ENCODE measurements at places on chromosomes 6 and 20.
A peak's percentile ranks its signal among the peaks of the same experiment; 100 is the strongest.

- no peak for ATAC-seq
These were observed 47.6 kb downstream of the CPNE5 start for GRCh38 chr6:36791521-36792135.

DNA sequence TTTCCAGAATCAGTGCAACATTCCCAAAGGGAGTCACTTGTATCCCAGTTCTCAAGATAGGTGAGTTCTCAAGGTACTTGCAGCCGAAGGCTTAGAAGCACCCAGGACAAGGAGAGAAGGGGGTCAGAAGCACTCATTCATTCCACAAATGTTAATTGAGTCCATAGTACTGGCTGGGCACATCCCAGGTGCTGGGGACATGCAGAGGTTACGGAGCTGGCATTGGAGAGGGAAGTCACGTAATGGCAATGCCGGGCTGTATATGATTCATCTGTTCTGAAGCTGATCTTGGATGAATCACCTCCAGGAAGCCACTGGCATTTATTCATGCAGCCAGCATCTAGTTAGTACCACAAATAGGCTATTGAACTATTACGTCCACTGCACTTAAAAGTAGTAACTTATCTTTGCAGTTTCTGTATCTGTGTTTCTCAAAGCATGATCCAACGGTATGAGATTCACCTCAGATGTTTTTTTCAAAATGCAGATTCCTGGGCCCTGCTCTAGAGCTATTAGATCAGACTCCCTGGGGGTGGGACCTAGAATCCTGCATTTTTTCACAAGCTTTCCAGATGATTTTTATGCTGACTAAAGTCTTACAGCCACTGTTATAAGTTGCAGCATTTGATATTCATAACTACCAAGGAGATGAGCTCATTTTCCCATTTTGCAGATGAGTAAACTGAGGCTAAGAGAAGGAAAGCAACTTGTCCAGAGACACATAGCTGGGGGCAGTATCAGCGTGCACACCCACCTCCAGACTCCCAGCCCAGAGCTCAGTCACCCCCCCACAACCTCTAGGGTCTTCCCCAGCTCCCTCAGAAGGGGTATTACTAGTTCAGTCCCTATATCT lies 44.1 kb upstream of the ID1 start:
- ATAC-seq: peak; percentile 72

- ATAC-seq: peak; percentile 77
These were observed 6.8 kb downstream of the ACSS2 start for GRCh38 chr20:34883087-34883688.

- peak; percentile 34 for ATAC-seq
These were observed 317.1 kb downstream of the ESR1 start for GRCh38 chr6:152124429-152125074.

DNA sequence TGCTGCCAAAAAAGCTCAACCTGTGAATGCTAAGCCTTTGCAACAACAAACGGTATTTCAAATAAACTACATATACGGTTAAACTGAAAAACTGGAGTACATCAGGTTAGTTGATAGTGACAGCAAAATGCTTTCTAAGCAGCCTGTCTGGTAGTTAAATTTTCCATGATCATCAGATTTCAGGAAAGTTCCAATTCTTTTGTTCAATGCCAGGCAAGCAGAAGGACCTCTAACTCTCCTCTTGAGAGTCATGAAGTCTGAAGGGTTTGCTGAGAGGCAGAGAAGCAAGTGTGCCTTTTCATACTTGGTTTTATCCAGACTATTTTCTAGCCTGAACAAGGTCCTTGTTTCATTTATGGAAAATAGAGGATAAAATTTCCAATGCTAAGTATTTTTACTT lies 4.5 kb downstream of the FLRT3 start:
- ATAC-seq: no peak

- ATAC-seq: peak; percentile 98
These were observed 84.3 kb upstream of the ESR1 start for GRCh38 chr6:151723152-151723551.

GRCh38 chr6:143136647-143137046 lies 76.0 kb downstream of the AIG1 start:
- no peak for ATAC-seq

DNA sequence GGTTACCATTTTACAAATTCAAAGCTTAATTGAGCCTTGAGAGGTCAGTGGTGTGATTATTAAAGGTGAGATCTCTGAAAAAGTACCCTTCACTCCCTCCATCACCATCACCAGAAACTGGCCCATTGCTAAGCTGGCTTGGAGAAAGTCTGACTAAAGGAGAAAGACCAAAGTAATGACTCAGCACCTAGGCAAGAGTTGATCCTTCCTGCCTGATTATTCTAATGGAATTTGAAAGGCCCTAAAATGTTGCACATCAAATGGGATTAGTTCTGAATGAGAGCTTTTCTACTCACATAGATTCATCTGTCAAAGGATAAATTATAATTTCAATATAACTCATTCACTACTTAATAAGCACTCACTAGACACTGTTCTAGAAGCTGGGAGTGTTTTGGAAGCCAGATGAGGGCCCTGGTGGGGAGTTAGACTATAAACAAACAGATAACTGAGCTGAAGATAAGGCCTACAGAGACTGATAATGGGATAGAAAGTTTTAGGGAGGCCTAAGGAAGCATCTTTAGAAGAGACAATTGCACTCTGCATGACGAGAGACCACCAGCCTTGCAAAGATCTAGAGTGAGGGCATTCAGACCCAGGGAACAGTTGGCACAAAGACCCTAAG lies 366.7 kb downstream of the SYNE1 start:
- peak; percentile 41 for ATAC-seq

DNA sequence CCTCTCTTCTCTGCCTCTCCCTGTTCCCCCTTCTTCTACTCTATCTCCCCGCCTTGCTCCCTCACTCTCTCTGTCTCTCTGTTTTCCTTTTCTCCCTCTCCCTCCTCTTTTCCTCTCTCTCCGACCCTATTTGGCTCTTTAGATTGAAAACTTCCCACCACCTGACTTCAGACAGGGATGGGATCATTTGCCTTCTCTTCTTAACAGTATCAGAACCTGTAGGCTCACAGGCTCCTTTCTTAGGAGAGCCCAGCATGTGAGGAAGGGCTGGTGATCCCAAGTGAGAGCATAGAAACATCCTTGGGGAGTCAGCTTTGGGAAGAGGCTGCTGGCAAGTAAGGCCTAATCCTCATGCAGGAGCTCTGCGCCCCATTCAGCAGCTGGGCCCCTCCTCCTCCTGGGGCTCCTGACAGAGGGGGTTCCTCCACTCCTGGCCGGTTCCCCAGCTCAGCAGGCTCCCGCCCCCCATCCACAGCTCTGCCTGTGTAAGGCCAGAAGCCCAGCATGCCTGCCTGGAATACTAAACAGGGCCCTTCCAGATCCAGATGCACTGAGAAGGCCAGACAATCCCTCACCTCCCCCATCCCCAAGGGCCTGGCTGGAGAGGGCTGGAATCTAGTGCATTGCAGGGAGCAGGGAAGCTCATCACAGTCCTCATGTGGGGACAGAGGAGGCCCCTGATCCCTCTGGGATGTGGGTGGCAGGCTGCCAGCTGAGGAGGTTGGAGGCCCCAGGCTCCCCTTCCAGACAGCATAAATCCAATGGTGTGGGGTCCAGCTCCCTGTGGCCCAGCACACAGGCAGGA lies 93.4 kb downstream of the PTPRT start:
- no peak for ATAC-seq

- no peak for ATAC-seq
These were observed 215.5 kb downstream of the SLC24A3 start for GRCh38 chr20:19427913-19428312.

- peak; percentile 53 for ATAC-seq
These were observed at the start of gene PHF10 for GRCh38 chr6:169724494-169725124. PHF10 (minus strand) TSS chr6:169724500; CDS start chr6:169723931, 569 bp downstream.

DNA sequence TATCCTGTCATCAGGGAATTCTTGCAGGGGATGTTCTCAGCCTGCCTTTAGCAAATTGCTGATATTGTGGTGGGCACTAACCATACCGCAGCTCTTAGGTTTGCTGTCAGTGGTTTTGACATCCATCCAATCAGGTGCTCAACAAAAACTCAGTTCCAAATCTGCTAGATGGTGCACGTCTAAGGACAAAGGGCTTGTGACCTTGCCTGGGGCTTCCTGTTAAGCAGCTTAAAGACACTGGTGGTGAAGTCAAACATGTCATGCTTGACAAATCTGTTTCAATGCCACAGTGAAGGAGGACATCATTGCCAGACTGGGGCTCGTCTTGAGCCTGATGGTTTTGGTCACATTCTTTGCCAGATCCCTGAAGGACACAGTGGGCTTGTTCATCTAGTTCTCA lies 179.8 kb upstream of the NOX3 start:
- peak; percentile 23 for ATAC-seq

DNA sequence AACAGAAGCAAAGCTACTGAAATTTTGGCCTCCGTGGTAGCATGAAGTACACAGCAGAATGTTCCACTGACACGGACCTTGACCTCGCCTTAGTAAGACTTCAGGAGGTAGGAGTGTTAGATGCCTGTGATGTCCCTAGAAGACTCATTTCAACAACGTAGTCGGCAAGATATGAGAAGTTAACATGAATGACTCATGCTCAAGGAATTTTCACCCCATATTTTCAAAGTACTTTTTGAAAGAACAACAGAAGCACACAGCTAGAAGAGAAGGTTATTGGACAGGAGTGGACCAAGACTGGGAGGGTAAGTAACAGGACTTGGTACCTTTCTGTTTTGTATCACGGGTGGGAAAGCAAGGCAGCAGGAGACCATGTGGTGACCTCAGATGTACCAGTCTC lies 78.0 kb downstream of the DZANK1 start:
- ATAC-seq: no peak

DNA sequence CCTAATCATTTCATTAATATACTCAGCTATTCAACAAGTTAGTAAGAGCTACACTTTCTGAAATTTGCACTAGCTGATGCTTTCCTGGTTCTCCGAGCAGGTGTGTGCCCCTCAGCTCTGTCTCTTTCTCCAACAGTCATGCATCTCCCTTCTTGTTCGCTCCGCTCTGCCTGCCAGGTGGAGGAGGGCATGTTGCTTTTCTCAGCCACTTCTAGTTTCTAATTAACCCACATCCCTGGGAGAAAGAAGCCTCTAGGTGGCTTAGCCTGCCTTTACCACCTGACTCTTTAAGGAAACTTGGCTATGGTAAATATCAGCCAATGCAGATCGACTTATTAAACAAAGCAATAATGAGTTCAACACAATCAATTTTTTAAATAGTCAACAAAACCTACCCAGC lies 34.2 kb downstream of the LRFN2 start:
- ATAC-seq: no peak

DNA sequence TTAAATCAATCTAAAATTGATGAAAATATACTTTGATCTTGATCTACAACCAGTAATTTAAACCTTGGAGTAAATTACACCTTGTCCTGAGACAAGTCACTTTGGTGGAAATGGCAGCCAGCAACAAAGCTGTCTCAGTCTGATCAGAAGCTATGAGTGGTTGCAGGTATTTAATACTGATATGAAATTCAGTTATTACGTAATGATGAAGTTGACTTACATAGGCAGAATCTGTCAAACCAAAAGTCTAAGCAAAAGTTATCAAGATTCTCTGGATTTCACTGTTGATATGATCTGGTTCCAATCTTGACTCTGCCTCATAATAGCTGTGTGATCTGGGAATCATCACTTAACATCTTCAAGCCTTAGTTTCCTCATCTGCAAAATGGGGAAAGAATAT lies 27.6 kb upstream of the GSTA5 start:
- ATAC-seq: no peak

- no peak for ATAC-seq
These were observed 83.2 kb upstream of the EYA4 start for GRCh38 chr6:133157995-133158394.

DNA sequence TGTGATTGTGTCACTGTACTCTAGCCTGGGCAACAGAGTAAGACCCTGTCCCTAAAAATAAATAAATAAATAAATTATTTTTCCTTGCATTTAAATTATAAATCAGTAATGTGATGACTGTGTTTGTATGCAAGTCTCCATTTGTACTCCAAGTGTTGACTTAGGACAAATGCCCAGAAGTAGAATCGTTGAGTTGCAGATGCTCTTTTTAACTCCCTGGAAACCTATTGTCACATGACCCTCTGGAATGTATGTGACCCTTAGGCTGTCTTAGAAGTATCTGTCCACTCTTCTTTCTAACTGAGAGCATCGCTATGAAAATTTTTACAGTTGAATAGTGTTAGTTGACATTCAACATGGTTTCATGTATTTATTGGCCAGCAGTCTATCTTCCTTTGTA lies 18.8 kb downstream of the OR2A4 start:
- no peak for ATAC-seq

DNA sequence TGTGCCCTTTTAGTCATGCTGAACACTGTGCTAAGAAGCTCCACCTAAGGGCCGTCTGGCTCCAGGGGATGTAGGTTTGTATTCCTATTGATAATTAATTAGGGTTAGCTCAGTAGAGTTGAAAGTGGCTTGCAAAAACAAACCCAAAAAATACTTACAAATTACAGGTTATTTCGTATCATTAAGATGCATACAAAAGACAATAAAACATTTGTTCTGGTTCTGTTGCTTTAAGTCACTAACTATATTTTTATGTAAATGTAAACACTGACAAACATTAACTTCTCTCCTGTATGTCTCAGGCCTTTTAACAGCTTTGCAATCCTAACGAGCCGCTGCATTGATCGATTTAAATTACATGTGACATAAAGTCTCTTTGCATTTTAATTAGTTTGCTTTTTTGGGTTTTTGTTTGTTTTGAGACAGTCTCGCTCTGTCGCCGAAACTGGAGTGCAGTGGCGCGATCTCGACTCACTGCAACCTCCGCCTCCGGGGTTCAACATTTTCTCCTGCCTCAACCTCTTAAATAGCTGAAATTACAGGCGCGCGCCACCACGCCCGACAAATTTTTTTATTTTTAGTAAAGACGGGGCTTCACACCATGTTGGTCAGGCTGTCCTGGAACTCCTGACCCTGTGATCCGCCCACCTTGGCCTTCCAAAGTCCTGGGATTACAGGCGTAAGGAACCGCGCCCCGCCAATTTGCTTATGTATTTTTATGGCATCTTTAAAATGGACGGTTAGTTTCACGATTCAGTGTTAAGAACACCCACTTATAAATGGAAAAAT lies 110.9 kb downstream of the HFE start:
- ATAC-seq: no peak

- ATAC-seq: no peak
These were observed 84.8 kb upstream of the PLEKHG1 start for GRCh38 chr6:150514806-150515380.

- no peak for ATAC-seq
These were observed 505.9 kb upstream of the BTBD3 start for GRCh38 chr20:11411765-11412164.

GRCh38 chr20:38117635-38118034 lies 47.4 kb downstream of the TGM2 start:
- no peak for ATAC-seq

DNA sequence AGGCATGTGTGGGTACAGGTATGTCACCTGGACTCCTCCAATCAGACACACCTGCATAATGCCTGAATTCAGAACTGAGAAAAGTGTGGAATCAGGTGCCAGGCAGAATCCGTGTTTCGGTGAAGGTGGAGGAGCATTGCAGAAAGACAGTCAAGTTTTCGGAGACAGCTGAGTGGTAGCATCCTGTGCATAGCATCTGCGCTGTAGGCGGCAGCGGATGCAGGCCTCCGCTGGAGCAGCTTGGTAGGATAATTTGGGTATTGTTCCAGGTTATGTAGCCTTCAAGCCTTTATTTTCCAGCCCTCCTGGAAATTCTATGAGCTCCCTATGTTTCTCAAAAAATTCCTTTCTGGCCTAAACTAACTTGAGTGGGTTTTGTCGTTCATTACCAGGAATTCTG lies 15.5 kb upstream of the ARMC2 start:
- no peak for ATAC-seq

GRCh38 chr6:134424165-134424797 lies 106.4 kb upstream of the SGK1 start:
- ATAC-seq: no peak

All from activated T-helper 17 cell treated with anti-CD3 and anti-CD28 coated beads, Interleukin-2, amount 50 U/mL, for 72 hours (primary cell).